ENCODE measurements at places on chromosomes 1 and 21.

DNA sequence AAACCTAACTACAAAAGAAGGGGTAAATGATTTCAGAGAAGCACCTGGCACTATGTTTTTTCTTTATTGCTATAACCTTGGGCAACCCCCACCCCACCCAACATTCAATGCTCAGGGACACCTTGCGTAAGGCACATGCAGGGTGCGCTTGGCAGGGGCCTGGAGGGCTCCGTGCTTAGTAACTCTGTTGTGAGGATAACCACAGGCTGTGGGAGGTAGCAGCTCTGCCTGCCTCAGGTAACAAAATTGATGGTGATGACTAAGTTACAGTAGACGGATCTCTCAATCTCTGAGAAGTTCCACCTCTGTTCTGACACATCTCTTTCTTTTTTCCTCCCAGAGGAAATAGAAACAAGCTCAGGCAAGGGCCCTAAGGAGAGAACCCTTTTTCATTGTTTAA lies 8.7 kb upstream of the CCN1 start:
- DNase-seq, result no peak

DNA sequence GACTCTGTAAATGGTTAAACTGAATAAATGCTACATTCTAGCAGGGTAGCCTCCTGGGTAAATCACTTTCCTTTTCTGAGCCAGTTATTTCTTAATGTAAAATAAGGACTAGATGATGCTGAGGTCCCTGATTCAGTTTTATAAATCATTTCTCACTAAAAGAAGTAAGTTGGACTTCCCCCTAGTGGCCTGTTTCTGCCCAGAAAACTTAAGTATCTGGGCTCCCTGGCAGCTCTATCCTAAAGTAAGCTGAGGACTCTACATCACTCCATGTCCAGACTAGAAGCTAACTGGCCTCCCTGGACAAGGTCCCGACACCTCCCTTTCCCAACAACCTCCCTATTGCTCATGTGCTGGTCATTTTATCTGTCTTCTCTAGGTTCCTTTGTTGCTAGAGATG lies 3.0 kb downstream of the GPN2 start:
- DNase-seq, result no peak

DNA sequence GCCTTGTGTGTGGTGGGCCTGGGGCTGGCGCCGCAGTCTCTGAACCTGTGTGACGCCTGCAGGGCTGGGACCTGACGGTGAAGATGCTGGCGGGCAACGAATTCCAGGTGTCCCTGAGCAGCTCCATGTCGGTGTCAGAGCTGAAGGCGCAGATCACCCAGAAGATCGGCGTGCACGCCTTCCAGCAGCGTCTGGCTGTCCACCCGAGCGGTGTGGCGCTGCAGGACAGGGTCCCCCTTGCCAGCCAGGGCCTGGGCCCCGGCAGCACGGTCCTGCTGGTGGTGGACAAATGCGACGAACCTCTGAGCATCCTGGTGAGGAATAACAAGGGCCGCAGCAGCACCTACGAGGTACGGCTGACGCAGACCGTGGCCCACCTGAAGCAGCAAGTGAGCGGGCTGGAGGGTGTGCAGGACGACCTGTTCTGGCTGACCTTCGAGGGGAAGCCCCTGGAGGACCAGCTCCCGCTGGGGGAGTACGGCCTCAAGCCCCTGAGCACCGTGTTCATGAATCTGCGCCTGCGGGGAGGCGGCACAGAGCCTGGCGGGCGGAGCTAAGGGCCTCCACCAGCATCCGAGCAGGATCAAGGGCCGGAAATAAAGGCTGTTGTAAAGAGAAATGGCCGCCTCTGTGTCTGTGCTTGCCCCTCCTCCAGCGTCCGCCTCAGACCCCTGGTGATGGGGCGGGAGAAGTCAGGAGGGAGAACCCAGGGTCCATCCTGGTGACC lies 788 bp downstream of the ISG15 start:
- no peak for DNase-seq

DNA sequence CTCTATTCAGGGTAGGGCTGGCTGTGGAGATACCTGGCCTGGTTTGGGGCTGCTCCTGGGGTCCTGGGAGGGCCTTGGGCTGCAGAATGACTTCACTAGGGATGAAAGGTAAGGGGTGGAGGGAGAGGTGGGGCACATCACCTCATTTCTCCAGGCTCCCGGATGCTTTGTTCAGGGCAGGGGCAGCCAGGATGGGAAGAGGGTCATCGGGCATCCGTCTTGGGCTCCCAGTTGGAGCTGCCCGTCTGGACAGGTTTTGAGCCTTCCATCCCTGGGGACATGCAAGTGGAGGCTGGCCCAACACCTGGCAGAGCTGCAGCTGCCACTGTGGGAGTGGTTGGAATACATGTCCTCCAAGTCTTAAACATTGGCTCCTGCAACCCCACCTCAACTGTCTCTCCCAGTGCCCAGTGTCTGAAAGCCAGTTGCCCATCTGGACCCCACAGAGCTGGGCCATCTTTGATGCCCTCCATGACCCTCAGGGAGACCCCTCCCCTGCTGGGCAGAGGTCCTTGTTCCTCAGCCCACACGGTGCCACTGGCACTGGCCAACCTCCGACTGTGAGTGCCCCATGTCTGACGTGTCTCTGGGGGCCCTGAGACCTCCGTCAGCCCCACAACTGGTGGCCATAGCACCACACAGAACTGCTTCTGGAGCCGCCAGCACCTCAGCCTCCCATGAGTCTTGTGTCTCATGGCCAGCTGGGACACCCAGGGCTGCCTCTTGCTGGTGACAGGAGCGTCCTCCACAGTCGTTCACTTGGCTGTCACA lies 52.8 kb downstream of the TRIM11 start:
- DNase-seq, result no peak

DNA sequence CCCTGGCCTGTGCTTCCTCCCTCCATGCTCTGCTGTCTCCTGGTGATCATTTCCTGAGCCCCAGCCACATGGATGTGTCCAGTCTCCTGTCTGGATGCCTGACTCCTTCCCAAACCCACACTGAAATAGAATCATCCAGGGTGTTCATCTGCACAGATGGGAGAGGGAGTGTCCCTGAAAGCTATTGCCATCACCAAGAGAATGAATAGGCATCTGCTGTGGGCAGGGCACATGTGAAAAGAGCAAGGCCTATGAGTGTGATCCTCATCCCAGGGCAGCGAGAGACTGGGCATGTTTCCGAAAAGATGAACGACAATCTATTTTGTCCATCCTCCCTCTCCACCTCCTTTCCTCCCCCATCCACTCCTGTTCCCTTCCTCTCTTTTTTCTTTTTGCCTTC lies 5.0 kb downstream of the IGSF21 start:
- no peak for DNase-seq

DNA sequence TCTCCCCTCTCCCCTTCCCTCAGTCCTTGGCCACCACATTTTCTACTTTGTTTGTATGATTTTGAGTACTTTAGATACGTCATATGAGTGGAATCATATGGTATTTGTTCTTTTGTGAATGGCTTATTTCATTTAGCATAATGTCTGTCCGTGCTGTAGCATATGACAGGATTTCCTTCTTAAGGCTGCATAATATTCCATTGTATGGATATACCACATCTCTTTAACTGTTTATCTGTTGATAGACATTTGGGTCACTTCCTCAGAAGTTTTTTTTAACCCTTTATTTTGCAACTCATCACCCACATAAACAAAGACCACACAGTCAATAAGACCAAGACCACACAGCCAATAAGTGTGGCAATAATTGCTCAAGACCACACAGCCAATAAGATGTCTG lies 24.9 kb downstream of the FAM163A start:
- DNase-seq, result no peak

DNA sequence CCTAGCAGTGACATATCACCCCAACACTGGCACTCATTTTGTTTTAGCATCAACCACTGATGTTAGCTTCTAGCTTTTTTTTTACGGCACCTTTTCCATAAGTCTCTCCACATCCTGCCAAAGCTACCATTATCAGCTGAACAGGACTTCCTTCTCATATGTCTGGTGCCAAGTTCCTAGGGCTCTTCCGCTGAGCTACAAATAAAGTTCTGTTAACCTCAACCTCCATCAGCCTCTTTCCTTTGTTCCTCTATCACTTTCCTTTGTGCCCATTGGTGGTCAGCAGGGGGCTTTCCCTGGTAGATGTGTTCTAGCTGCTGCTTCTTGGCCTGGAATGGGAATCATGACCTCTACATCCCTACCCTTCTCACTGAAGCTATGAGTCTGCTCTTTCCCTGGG lies 163.8 kb downstream of the FAF1 start:
- DNase-seq, result no peak

All from HuH-7 (cell line).